ENCODE measurements at places on chromosomes 12 and 14. TPM values are rescaled to one million over a fixed set of nuclear protein-coding genes. Genes with fewer than 3 reads are reported as not detected.

PLBD1 gene
- total RNA-seq = 2.1 TPM

NEUROD4 gene
- not detected for total RNA-seq

ANKRD33 gene
- total RNA-seq = not detected

KRT82 gene
- not detected for total RNA-seq

GIT2 gene
- 25.3 TPM for total RNA-seq

TAS2R19 gene
- 0.49 TPM for total RNA-seq

SERPINA3 gene
- total RNA-seq = 530 TPM

WNT1 gene
- total RNA-seq = not detected

GPR84 gene
- not detected for total RNA-seq

MARK3 gene
- 50.5 TPM for total RNA-seq

RNASE3 gene
- total RNA-seq = not detected

POLE2 gene
- 4.9 TPM for total RNA-seq

OAS1 gene
- 1.1 TPM for total RNA-seq

TAS2R42 gene
- total RNA-seq = not detected

AKAP6 gene
- total RNA-seq = under 0.01 TPM

ADGRD1 gene
- 5.1 TPM for total RNA-seq

RIN3 gene
- total RNA-seq = 1.1 TPM
